ENCODE measurements at places on chromosomes 4 and X. TPM values are rescaled to one million over a fixed set of nuclear protein-coding genes. Genes with fewer than 3 reads are reported as not detected.

The POU3F4 gene
- not detected for total RNA-seq

The SRD5A3 gene
- 19.8 TPM for total RNA-seq

GRCh38 chrX:17826609-17827496 is 34.2 kb downstream of the RAI2 start:
- no peak for DNase-seq
- no peak overlapping the region for H3K4me3 ChIP-seq
- no peaks in the 10 kb centered on the region for H3K4me1 ChIP-seq
- H3K27me3 ChIP-seq, result peaks cover 8% of the 10 kb centered on the region
- no peak overlapping the region for H3K27ac ChIP-seq

GRCh38 chrX:56788229-56788628 is 59.2 kb downstream of the NBDY start:
- no peaks in the 10 kb centered on the region for H3K4me1 ChIP-seq
- H3K27me3 ChIP-seq, result no peaks in the 10 kb centered on the region
- H3K27ac ChIP-seq, result no peak overlapping the region
- no peak for DNase-seq

DNA sequence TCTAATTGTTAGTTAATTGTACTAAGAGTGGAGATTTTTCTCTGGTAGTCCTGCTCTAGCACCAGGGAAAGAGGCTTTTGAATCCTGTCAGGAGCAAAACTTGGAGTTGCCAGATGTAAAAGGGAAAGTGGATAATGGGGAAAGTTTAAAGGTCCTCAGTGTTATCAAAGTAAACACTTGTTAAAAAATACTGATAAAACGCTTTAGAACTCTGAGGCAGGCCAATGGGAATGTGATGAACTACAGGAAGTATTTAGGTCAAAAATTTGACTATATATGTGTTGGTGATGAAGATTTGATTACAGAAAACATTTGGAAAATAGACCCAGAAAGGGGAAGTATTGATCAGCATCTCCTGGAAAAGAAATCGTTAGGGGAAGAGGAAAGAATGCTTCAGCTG is 32.8 kb downstream of the SERPINA7 start:
- H3K27ac ChIP-seq, result no peak overlapping the region
- no peaks in the 10 kb centered on the region for H3K4me1 ChIP-seq
- no peak for DNase-seq
- H3K4me3 ChIP-seq, result no peak overlapping the region
- H3K36me3 ChIP-seq, result no peaks in the 10 kb centered on the region
- no peaks in the 10 kb centered on the region for H3K27me3 ChIP-seq

DNA sequence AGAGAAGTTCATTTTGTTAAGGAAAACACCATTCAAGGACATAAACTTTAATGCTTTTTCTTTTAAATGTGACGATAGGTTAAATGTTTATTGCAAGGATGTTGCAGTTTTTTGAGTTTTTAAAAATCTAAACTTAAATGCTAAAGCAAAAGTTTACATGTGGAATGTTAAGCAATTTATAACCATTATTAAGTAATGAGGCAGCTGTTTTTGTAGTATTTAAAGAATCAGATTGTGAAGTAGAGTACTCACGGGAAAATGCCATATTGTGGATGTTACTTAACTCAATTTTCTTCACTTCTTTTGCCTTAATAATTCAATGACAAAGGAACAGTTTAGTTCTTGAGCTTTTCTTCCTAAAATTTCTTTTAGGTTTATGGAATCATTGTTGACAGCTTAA is 43.5 kb downstream of the UBE2K start:
- DNase-seq, result no peak
- H3K27me3 ChIP-seq, result no peaks in the 10 kb centered on the region
- H3K27ac ChIP-seq, result no peak overlapping the region
- H3K4me1 ChIP-seq, result peaks cover 10% of the 10 kb centered on the region

DNA sequence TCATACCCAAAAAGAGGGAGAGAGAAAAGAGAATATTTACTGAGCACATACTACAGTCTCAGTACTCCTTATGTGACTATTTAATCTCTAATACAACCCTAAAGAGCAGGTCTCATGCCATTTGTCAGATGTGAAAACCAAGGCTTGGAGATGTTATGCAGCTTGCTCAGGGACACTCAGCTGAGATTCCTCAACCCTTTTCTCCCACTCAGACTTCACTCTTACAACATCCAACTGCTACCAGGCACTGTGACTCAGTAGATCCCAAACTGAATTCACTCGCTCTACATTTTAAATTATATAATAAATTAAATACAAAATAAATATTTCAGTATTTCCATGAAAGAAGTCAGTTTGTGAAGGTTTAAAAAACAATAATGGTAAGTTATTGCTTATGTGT is 53.7 kb downstream of the TSPAN5 start:
- no peak for DNase-seq
- H3K27me3 ChIP-seq, result no peaks in the 10 kb centered on the region
- peaks cover 20% of the 10 kb centered on the region for H3K36me3 ChIP-seq
- H3K4me3 ChIP-seq, result no peak overlapping the region
- peaks cover 47% of the 10 kb centered on the region for H3K4me1 ChIP-seq
